ENCODE measurements at places on chromosomes 16 and 17.

DNA sequence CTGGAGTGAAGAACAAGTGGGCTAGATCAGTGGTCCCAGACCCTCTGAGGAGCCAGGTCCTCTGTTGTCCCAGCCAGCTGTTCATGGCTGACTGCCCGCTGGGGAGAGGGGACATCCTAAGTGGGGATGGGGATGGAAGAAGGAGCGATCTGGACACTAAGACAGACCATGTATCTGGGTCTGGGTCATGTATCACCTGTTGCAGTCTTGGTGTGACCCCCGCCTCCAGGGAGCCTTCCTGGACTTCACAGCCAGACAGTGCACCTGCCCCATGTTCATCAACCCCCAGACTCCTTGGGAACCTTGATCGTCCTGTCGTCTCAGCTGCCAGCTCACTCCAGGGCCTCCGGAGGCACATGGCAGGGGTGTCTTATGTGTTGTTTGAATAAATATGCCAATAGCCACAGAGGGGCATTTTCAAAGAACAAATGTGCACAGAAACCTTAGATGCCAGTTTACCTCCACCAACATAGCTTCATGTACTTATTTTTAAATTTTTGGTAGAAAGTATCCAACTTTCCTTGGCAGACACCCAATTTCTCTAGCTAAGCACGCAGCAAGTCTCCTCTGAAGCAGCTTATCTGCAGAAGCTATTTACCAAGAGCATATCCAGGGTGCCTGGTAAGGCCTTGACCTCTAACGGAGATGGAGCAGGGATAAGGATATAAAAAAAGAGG lies 43.2 kb downstream of the CRISPLD2 start:
- DNase-seq: no peak

GRCh38 chr17:885971-886571 lies 93.5 kb downstream of the NXN start:
- DNase-seq: no peak

DNA sequence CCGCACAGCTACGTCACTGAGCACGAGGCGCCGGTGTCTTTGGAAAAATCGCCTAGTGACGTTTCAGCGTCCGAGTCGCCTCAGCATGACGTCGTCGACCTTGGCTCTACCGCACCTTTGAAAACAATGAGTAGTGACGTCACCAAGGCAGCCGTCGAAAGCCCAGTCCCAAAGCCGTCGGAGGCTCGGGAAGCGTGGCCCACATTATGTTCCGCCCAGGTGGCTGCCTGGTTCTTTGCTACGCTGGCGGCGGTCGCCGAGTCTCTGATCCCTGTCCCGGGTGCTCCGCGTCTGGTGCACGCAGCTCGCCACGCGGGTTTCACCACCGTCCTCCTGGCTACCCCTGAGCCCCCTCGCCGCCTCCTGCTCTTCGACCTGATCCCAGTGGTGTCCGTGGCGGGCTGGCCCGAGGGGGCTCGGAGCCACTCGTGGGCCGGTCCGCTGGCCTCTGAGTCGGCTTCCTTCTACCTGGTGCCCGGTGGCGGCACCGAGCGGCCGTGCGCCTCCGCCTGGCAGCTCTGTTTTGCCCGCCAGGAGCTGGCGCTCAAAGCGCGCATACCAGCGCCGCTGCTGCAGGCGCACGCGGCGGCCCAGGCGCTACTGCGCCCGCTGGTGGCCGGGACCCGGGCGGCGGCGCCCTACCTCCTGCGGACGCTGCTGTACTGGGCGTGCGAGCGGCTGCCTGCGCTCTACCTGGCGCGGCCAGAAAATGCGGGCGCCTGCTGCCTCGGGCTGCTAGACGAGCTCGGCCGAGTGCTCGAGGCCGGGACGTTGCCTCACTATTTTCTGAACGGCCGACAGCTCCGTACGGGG lies 1.5 kb downstream of the TMEM102 start:
- DNase-seq: peak; percentile 72

GRCh38 chr16:31301708-31302400 lies 42.1 kb downstream of the ITGAM start:
- peak; percentile 20 for DNase-seq

GRCh38 chr16:2467528-2468232 lies 3.4 kb upstream of the NTN3 start:
- DNase-seq: peak; percentile 84

- no peak for DNase-seq
Observed at GRCh38 chr16:85553436-85554113, 59.5 kb upstream of the GSE1 start.

GRCh38 chr17:83035722-83036121 lies 43.7 kb upstream of the METRNL start:
- DNase-seq: no peak

DNA sequence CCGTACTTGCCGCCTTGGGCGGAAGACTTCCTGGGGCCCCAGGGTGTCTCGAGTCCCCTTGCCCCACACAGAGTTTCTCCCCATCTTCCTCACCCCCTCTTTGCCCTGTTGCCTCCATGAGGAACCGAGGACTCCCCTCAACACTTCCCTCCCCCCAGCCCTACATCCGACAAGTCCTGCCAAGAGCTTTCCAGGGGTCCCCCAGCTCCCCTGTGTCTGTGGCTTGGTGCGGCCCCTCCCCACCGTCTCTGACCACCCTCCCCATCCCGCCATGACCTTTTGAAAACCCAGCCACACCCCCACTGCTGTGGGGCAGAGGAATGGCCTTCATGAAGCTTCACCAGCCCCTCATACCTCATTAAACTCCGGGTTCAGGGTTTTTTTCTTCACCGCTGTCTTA lies 11.4 kb downstream of the SCGB1C2 start:
- DNase-seq: no peak

GRCh38 chr17:47967607-47968252 lies 3.2 kb upstream of the CDK5RAP3 start:
- no peak for DNase-seq

DNA sequence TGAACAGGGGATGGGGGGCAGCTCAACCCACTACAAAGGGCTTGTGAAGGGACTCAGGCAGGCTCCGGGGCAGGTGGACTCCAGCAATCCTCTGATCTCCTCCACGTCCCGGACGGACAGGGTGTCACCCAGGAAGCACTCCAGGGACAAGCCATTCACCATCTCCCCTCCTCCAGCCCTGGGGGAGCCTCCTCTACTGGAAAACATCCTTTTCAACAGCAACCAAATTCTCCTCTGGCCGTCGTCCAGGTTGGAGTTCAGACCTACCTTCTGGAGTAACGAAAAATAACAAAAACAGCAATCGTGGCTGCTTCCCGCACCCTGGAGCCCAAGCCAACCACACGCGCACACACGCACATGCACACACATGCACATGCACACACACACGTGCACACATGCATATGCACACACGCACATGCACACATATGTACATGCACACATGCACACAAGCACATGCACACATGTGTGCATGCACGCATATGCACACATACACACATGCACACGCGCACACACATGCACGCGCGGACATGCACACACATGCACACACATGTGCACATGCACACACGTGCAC lies 8.9 kb upstream of the RBFOX3 start:
- peak; percentile 20 for DNase-seq

DNA sequence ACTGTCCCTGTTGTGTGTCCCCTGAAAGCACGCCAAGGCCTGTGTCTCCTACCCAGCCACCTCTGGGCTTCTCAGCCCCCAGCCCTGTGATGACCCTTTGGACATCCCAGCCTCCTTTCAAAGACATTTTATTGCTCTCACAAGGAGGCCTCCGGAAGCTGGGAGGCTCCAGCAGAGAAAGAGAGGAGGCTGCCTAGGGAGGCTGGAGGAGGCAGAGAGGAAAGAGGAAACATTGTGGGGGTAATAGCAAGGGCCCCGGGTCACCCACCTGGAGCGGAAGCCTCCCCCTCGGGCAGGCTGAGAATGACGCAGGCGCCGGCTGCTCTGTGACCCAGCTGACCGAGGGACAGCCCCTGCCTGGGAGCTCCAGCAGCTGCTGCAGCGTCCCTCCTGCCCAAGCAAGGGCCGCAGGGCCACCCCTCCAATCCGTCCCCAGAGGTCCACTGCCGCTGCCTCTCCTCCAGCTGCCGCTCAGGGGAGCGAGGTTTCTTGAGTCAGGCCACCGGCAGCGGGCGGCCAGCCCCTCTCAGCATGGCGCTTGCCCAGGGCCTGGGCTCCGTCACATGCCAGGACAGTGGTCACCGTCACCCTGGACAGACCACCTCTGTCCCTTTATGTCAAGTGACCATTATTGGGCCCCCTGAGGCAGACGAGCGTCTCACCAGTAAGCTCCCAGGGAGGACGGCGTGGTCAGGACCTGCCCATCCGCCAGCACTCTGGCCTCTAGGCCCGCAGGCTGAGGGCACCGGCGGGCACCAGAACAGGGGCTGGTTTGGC lies 29.3 kb downstream of the ACTG1 start:
- DNase-seq: no peak
